Panc1 (cell line): ENCODE measurements at places on chromosomes 1 and 21. TPM values are rescaled to one million over a fixed set of nuclear protein-coding genes. Genes with fewer than 3 reads are reported as not detected.

- DNase-seq, result no peak
Observed at GRCh38 chr1:8213676-8214075, 104.2 kb upstream of the SLC45A1 start.

GRCh38 chr1:7121622-7121988 is 336.4 kb downstream of the CAMTA1 start:
- DNase-seq, result no peak

DNA sequence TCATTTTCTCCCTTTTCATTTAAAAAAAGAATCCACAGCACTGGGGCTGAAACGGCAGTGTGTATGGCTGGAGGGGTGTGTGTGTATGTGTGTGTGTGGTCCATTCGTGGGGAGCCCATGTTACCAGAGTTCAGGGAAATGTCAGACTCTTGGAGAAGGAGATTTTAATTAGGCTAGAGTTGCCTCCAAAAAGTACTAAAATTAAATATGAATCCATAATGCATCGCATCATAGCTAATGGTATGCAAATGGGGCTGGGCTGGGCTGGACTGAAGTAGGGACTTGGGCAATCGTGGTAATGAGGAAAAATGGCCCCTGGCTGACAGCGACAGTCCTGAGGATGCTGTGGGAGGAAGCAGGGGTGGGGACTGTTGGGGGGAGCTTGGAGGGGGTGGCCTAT is 24.8 kb downstream of the GRIK3 start:
- no peak for DNase-seq

FCMR gene
- 0.41 TPM for total RNA-seq

DNA sequence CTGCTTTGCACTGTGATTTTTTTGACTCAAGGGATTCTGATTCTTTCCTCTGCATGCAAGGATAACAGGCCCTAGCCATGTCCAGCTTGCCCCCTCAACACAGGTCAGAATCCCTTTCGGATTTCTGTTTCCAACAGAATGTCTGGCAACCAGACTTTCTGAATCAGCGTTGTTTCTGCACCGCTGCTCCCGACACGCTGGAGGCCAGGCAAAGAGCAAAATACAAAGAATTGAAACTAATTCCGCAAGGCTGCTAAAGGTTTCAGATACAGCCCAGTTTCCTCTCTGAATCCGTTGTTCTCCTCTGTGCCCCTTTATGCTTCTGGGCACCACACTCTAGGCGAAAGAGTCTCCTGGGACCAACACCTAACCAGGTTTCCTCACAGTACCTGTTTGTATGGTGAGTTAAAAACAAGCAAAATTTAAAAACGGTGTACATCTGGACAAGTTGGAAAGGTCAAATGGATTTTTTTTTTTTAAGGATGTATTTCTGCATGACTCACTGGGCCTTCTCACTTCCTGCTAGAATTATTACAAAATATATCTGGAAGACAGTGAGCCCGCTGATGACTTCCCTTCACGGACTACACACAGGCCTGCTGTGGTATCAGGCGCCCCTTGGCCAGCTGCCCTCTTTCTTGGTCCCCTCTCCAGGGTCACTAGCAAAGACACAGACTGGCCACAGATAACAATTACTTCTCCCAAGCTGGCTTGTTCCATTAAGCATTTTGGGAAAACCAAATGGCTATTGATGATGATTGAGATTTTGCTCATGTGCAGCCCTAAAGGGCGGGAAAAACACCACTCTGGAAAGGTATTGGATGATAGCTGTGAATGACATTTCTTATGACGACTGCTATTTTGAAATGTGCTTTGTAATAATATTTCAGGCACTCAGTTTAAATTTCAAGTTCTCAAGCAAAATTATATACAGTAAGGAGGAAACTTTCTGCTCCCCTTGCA is 118.3 kb downstream of the TGFB2 start:
- DNase-seq, result no peak

- no peak for DNase-seq
Observed at GRCh38 chr1:81714636-81715035, 86.1 kb upstream of the ADGRL2 start.

DNA sequence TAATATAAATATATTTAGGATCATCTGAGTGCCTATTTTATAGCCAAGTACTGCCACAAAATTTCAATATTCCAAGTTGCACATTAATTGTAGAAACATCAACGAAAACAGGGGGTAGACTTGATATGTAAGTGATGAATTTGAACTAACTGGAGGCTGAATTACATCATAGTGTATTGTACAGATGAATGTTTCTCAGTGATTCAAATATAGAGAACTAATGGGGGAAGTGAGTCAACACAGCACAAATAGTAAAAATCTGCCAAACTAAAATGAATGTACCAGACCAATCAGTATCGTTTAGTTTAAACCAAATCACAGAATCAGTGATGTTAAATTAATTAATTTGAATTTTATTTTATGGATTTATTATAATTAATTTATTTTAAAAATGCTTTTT is 42.8 kb downstream of the RTCA start:
- DNase-seq, result no peak

- DNase-seq, result no peak
Observed at GRCh38 chr1:145996433-145997015, at the start of gene TXNIP. Gene TXNIP (minus strand): TSS chr1:145996579. CDS start chr1:145996266, 313 bp downstream.

DNA sequence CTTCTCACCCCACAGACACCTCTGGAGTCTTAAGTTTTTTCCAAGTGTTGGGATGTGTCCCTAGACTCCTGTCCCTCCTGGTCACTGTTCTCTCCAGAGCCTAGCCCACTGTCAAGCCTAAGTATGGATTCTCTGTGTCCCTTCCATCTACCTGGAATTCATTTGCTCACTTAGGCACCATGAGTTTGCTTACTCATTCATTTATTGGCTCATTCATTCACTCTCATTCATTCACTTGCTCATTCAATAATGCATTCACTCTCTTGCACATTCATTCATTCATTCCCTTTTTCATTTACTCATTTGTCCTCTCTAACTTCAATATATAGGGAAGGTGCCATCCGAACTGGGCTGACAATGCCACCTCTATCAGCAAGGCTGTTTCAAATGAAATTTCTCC is 1.6 kb downstream of the S100A16 start:
- DNase-seq, result no peak

- DNase-seq, result no peak
Observed at GRCh38 chr1:234932106-234932505, 196.5 kb downstream of the TOMM20 start.

- DNase-seq, result no peak
Observed at GRCh38 chr1:208374391-208374941, 130.3 kb upstream of the PLXNA2 start.

DNAH14 gene
- 47.0 TPM for total RNA-seq

DNA sequence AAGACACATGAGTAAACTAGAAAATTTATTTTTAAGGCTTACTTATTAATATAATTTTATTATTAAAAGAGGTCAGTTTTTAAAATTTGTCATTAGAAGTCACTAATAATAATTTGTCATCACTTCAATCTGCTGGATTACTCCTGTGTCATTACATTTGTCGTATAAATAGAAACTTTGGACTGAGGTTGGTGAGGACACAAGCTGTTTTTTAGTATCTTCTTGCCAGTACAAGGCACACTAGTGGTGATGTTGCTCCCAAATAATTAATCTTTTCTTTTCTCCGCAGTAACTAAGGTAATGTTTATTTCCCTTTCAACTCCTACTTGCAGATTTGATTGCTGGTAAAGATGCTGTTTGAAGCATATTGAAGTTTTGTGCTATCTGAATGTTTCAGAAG is 59.4 kb upstream of the TENT5C start:
- no peak for DNase-seq

DNA sequence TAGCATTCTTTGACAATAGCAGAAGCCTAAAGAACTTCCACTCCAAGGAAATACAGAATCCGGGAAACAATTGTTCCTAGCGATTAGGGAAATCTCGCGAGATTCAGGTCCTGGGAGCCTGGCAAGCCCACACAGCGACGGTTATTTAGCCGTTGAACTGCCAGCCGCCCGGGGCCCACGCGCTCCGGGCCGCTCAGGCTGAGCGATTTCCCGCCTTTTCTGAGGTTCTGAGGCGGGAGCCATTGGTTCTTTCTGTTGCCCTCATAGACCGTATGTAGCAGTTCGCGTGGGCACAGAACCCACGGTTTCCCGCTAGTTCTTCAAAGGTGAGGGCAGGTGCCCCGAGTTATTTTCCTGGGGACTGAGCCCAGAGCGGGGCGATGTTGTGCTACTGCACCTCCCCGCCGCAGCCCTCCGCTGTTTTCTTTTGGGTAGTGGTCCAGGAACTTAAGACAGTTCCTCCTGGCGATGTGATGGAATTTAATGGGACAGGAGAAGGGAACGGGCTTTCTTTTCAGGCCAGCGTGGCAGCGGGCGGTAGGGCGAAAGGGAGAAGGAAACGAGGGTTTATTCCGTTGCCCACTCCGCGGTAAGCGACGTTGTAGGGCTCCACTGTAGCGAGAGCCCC is at the start of gene SYCP1:
Gene SYCP1, plus strand, starts transcription at position 171 of the 628 bp plus-strand sequence. CDS start 602 bp downstream, outside the sequence.
- DNase-seq, result no peak

DNA sequence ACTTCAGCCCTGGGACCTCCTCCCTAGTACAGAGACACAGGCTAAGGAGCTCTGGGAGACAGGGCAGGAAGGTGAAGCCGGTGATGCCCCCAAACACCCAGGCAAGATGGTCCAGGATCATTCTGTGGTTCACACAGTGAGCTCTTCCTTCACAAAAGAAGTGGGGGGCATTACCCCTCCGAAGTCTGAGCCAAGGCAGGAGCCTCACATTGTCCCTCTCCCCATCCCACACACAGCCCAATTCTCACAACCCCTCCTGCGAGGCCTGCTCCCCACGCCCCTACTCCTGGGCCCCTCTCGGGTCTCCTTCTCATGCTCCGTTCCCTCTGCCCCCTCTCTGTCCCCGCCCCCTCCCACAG is 10.7 kb downstream of the MEF2D start:
- no peak for DNase-seq

DNA sequence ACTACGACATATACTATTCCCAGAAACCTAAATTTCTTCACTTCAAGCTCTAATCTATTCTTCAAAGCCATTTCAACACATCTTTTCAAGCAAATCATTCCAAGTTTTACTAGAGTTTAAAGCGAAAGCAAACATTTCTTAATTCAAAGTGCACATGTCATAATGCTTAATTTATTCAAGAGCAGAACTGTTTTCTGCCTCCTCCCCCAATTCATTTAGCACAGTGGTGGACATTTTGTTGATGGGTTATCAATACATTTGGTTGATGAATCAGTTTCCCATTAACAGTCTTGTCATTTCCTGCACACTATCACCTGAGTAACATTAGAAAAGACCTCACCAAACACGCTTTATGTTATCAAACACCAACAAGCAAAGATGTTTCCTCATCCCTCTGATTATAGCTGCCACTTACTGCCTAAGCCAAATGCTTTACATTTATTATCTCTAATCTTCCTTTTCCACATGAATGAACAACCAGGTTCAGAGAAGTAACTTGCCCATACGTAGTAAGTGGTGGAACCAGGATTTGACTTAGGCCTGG is 2.0 kb downstream of the SRSF4 start:
- no peak for DNase-seq

POGK gene
- 49.5 TPM for total RNA-seq

DNA sequence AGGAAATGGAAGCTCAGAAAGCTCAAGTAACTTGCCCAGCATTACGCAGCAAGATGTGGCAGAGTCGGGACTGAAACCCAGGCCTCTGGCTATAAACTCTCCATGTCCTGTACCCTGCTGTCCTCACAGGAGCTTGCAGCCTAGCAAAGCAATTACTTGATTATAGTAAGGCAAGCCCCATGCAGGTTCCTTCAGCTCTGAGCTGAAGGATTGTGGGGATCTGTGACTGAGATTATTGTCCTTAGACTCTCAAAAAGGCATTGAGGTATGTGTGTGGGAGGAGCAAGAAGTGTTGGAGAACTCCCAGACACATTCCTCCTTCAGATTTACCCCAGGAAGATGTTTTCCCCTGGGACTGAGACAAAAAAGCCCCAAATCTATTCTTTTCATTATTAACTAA is 124.0 kb upstream of the SPATA6 start:
- DNase-seq, result no peak

DNA sequence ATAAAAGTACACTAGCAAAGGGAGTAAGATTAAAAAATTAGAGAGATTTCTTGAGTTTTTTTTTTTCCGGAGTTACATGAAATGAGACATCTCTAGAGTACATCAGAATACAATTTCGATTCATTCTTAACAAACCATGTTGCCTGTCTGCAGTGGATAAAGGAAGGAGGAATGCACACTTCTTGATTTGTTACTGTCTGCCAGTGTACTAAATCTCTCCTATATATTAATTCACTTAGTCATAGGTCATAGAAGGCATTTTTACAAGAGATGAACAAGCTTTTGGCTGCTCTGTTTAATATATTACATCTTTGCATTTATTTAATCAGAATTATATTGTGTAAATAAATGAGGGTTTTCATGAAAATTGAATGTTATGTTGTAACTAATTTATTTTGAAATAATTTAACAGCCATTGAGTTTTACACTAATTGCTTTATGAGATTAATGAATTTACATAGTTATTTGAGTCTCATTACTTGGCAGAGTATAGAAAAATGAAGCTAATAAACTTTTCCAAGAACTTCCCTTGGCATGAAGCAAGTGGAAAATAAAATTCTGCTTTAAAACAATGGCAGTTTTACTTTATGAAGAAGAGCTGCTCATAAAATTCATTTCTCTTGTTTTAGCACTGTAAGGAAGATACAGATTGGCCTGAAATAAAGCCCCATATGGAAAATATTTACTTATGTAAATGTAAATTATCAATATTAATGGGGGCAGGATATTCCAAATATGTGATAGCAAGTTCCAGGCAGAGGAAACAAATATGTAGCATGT is 1284.7 kb downstream of the BRINP3 start:
- DNase-seq, result no peak

DNA sequence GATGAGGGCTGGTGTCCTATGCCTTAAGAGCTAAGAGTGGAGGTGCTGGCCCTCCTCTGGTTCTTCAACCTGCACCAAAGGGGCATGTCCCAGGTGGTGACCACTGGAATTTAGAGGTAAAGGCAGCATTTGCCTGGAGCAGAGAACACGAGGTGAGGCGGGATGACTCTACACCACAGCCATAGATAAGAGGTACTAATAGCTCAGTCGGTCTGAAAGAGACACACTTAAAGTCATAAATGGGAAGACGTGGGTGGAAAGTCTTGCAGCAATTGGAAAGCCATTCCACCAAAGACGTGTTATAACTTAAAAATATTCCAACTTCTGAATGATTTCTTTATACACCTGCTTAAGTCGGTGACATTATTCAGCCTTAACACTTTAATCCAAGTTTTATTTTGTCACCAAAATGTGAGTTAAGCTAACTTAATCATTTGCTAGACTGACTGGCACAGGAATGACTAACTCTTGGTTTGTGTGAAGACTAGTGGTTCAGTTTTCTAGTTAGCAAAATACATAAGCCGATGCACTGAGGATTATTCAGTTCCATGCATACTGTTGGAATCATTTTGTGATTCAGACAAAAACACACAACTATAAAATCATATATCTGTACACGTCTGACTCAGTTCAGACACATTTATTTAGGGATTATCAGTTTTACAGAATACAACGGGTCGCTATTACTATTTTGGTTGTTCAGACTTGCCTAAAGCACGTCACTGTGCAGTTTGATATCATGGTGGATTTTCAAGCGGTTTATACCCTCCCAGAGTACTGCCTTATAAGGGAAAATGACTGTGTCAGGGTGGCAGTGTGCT is 4.6 kb upstream of the ETS2 start:
- DNase-seq, result no peak

- DNase-seq, result peak; percentile 25
Observed at GRCh38 chr1:36609241-36610027, 126.7 kb upstream of the CSF3R start.
